ENCODE measurements at places on chromosomes 4 and X.

- H3K4me1 ChIP-seq: no peaks in the 10 kb centered on the region
- H3K27me3 ChIP-seq: no peaks in the 10 kb centered on the region
- no peak overlapping the region for H3K4me3 ChIP-seq
- no peak overlapping the region for H3K27ac ChIP-seq
Measured at GRCh38 chr4:17030543-17030942, 132.1 kb upstream of the LDB2 start.

DNA sequence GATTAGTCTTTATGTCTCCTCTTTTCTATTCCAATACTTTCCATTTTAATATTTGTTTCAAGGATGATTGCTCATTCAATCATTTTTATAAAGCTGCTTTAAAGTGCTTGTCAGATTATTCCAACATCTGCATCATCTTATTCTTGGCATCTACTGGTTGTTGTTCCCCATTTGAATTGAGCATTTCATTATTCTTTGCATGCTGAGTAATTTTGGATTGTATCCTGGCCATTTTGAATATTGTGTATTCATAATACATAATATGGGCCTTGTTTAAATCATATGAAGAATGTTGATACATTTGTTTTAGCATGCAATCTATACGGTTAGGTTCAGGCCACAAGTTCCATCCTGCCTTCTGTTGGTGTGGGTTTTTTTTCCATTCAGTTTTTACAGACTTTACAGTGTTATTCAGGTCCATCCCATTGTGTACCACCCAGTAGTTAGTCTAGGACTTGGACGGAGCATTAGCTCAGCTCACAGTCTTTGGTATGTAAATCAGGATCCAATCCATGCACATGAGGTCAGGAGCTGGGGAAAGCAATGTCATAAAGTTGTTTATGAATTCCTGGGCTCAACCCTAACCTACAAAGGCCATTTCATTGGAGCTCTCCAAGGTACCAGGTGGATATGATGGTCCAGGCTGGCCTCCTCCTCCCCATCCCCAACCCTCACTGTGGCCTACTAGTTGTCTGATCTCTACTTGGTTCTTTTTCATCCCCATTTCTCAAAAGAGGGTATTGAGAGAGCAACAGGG, 20.3 kb downstream of the RGN start:
- H3K4me1 ChIP-seq: no peaks in the 10 kb centered on the region
- H3K27ac ChIP-seq: no peak overlapping the region
- H3K36me3 ChIP-seq: no peaks in the 10 kb centered on the region
- no peak overlapping the region for H3K4me3 ChIP-seq
- no peaks in the 10 kb centered on the region for H3K27me3 ChIP-seq

DNA sequence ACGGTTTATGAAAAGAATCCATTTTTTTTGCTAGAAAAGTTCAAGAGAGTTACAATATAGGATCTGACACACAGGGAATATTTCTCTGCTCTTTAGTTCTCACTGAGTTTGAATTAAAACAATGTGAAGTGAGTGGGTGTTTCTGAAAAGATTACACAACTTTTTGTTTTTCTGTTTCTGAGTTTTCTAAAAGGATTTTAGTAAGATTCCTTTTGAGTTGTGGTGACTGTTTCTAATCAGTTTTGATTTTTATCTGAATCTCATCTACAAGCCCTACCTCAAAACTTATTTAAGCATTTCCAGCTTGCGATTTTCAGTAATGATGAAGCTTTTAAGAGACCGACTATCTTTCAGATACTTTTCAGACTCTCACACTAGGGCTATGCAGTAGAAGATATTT, 141.7 kb downstream of the GPAT3 start:
- H3K27ac ChIP-seq: no peak overlapping the region
- no peaks in the 10 kb centered on the region for H3K4me1 ChIP-seq
- DNase-seq: no peak
- no peaks in the 10 kb centered on the region for H3K36me3 ChIP-seq
- no peaks in the 10 kb centered on the region for H3K27me3 ChIP-seq
- no peak overlapping the region for H3K4me3 ChIP-seq

GRCh38 chrX:32514986-32515385, 696.4 kb downstream of the DMD start:
- no peak overlapping the region for H3K27ac ChIP-seq
- H3K4me1 ChIP-seq: no peaks in the 10 kb centered on the region

DNA sequence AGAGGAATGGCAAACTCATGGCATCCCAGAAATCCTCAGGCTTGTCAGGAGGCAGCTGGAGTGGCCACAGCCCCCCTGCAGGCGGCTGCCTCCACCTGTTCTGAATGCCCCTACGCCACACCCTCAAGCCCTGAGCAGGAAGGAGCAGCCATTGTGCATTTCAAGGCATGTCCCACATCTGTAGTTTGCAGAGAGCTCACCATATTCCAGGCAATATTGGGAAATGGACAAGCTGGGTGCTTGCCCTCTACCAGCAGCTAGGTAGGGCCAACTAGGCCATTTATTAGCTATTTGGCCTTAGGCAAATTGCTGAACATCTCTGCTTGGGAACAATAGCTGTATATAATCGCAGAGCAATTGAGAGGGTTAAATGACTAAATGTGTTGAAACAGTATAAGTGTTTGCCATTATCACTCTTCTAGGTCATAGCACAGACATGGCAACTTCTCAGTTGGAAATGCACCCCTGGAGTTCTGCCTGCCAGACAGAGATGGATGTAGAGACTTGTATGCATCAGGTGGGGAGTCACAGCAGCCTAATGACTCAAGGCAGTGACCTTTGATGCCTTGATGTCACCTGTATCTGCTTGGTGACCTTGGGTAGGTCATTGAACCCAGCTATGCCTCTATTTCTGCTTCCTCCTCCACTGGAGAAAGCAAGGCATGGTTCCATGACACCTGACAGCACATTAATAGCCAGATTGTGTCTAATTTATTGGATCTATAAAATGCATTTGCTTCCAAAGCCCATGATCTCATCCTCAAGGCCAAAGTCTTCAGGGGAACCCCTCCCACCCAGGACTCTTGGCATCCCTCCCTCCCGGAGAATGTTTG, 52.8 kb downstream of the FHDC1 start:
- no peak overlapping the region for H3K27ac ChIP-seq
- H3K27me3 ChIP-seq: no peaks in the 10 kb centered on the region
- no peaks in the 10 kb centered on the region for H3K36me3 ChIP-seq
- H3K4me3 ChIP-seq: no peak overlapping the region

DNA sequence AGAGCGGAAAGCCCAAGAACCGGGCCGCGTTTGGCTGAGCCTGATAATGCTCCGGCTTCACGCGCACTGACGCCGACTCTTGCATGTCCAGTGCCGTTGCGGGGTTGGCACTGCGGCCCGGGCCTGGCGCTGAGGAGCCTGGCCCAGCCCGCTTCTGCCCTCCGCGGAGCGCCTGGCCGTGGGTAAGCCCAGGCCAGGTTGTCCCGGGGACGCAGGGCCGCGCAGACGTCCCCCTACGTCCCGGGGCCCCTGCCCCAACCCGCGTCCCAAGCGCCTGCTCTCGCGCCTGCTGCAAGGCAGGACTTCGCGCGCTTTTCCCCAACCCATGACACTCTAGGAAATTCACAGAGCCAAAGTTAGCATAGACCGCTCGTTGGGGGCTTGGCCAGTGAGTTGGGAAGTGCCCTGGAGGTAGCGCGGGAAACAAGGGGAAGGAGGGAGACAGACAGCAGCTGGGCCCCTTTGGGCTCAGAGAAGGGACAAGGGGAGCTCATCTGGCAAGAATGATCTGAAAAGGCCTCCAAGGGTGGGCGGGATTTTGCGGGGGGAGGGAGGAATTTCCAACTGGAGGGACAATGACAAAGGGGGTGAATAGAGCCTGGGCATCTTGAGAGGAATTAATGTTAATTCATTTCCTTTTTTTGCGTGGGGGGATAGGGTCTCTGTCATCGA, 665 bp upstream of the LRPAP1 start:
- H3K4me3 ChIP-seq: peak overlapping the region; percentile 95
- H3K27ac ChIP-seq: peak overlapping the region; percentile 28
- no peak for DNase-seq

- H3K27ac ChIP-seq: no peak overlapping the region
- no peaks in the 10 kb centered on the region for H3K27me3 ChIP-seq
- H3K36me3 ChIP-seq: no peaks in the 10 kb centered on the region
- H3K4me1 ChIP-seq: no peaks in the 10 kb centered on the region
- H3K4me3 ChIP-seq: no peak overlapping the region
Measured at GRCh38 chr4:82223715-82224114, 150.1 kb downstream of the HNRNPD start.

GRCh38 chr4:8592366-8593263, at the start of gene CPZ:
Gene CPZ, plus strand, starts transcription at chr4:8592765. Its CDS starts 69 bp downstream, at chr4:8592834.
- no peak within 1 kb of the TSS for H3K4me3 ChIP-seq
- no peak within 1 kb of the TSS for H3K27ac ChIP-seq
- H3K4me1 ChIP-seq: no peaks in the 10 kb centered on the region
- no peaks in the 10 kb centered on the region for H3K27me3 ChIP-seq
- no peaks in the 10 kb centered on the region for H3K36me3 ChIP-seq

DNA sequence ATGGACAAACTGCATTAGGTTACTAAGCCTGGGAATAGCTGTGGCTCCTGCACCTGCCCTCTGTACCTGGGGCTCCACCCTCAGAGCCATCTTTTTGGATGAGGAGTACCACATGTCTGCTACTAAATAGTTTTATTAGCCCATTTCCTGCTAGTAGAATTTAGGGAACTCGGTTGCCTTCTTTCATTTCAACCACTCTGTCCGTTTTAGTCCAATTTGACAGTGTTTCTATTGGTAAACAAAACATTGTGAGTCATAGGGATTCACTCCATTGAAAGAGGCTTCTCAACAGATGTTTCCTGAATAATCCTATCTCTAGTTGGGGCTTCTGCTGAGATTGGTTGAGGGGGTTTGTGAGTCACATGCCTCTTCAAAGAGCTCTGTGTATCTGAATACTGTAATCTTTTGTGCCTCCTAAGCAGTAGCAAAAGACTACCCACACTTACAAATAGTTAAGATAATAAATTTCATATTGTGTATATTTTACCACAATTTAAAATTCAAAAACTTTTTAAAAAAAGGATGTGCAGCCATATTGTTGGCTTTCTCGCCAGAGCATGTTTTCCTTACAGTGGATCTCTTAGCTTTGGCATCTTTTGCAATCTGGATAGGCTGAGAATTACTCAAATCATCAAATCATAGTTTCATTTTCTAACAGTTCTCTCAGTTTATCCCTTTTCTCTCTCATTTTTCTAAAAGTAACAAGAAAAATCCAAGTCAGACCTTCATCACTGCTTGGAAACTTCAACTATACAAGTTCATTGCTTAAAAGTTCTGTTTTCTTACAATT, 9.9 kb downstream of the FAM200B start:
- H3K4me1 ChIP-seq: no peaks in the 10 kb centered on the region
- no peak overlapping the region for H3K27ac ChIP-seq
- H3K27me3 ChIP-seq: no peaks in the 10 kb centered on the region
- no peak for DNase-seq
- H3K4me3 ChIP-seq: no peak overlapping the region

DNA sequence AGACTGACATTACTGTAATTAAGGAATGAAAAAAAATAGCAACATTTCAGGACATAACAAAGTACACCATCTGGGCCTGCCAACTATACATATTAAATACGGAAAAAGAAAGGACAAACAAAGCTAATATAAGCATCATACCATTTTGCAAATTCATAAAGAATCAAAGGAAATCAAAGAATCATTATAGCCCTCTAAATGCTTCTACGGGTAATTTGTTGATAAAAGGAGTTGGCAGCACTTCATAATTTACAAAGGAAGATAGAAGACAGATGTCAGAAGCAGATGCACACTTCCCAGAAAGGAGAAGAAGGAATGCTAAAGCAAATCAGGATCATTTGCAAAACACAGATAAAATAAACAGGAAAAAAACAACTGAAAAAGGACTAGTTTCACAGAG, 1757.3 kb downstream of the PCDH7 start:
- H3K4me1 ChIP-seq: no peaks in the 10 kb centered on the region
- H3K27ac ChIP-seq: no peak overlapping the region
- no peaks in the 10 kb centered on the region for H3K36me3 ChIP-seq
- DNase-seq: no peak
- H3K4me3 ChIP-seq: no peak overlapping the region
- H3K27me3 ChIP-seq: no peaks in the 10 kb centered on the region

GRCh38 chr4:169410839-169411770, 140.3 kb upstream of the SH3RF1 start:
- DNase-seq: no peak
- no peaks in the 10 kb centered on the region for H3K36me3 ChIP-seq
- no peaks in the 10 kb centered on the region for H3K4me1 ChIP-seq
- H3K4me3 ChIP-seq: no peak overlapping the region
- H3K27me3 ChIP-seq: no peaks in the 10 kb centered on the region

Data from pancreas (tissue), 10 donors.